ENCODE measurements at places on chromosomes 1 and 21. TPM values are rescaled to one million over a fixed set of nuclear protein-coding genes. Genes with fewer than 3 reads are reported as not detected.

AJAP1 gene
- total RNA-seq, result 2.9 TPM

CELA3A gene
- total RNA-seq, result 37,316 TPM

CELA3B gene
- total RNA-seq, result 12,815 TPM

DNA sequence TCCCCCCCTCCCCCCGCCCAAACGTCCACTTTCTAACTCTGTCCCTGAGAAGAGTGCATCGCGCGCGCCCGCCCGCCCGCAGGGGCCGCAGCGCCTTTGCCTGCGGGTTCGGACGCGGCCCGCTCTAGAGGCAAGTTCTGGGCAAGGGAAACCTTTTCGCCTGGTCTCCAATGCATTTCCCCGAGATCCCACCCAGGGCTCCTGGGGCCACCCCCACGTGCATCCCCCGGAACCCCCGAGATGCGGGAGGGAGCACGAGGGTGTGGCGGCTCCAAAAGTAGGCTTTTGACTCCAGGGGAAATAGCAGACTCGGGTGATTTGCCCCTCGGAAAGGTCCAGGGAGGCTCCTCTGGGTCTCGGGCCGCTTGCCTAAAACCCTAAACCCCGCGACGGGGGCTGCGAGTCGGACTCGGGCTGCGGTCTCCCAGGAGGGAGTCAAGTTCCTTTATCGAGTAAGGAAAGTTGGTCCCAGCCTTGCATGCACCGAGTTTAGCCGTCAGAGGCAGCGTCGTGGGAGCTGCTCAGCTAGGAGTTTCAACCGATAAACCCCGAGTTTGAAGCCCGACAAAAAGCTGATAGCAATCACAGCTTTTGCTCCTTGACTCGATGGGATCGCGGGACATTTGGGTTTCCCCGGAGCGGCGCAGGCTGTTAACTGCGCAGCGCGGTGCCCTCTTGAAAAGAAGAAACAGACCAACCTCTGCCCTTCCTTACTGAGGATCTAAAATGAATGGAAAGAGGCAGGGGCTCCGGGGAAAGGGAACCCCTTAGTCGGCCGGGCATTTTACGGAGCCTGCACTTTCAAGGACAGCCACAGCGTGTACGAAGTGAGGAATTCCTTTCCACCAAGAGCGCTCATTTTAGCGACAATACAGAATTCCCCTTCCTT is 158.1 kb downstream of the RUNX1 start:
- peak; percentile 23 for DNase-seq
- peaks cover 46% of the 10 kb centered on the region for H3K4me1 ChIP-seq
- no peak overlapping the region for H3K4me3 ChIP-seq
- peak overlapping the region; percentile 89 for H3K27ac ChIP-seq
- H3K27me3 ChIP-seq, result peaks cover 28% of the 10 kb centered on the region

ETV3L gene
- total RNA-seq, result not detected

KPRP gene
- not detected for total RNA-seq

CD1B gene
- total RNA-seq, result 1.0 TPM

DNA sequence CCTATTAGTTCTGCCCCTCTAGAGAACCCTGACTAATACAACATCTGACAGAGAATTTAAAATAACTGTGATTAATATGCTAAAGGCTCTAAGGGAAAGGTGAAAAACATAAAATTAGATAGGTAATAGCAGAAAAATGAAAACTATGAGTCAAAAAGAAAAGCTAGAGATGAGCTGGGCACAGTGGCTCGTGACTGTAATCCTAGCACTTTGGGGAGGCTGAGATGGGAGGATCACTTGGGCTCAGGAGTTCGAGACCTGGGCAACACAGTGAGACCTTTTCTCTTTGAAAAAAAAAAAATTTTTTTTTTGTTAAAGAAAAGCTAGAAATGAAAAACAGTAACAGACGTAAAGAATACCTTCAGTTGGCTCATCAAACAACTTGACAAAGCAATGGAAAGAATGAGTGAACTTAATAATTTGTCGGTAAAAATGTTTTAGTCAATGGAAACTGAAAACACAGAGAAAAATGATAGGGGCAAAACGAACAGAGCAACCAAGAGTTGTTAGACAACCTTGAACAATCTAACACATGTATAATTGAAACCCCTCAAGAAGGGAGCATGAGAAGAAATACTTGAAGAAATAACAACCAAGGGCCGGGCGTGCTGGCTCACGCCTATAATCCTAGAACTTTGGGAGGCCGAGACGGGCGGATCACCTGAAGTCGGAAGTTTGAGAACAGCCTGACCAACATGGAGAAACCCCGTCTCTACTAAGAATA is 132.9 kb upstream of the GFI1 start:
- no peaks in the 10 kb centered on the region for H3K27me3 ChIP-seq
- H3K4me3 ChIP-seq, result no peak overlapping the region
- no peaks in the 10 kb centered on the region for H3K4me1 ChIP-seq

GSTM4 gene
- 24.1 TPM for total RNA-seq

GRCh38 chr1:46467183-46467504 is 22.5 kb upstream of the DMBX1 start:
- H3K27ac ChIP-seq, result no peak overlapping the region
- H3K4me3 ChIP-seq, result no peak overlapping the region
- H3K27me3 ChIP-seq, result no peaks in the 10 kb centered on the region
- peaks cover 17% of the 10 kb centered on the region for H3K4me1 ChIP-seq
- DNase-seq, result no peak
- H3K36me3 ChIP-seq, result no peaks in the 10 kb centered on the region

CFHR4 gene
- total RNA-seq, result not detected

DNA sequence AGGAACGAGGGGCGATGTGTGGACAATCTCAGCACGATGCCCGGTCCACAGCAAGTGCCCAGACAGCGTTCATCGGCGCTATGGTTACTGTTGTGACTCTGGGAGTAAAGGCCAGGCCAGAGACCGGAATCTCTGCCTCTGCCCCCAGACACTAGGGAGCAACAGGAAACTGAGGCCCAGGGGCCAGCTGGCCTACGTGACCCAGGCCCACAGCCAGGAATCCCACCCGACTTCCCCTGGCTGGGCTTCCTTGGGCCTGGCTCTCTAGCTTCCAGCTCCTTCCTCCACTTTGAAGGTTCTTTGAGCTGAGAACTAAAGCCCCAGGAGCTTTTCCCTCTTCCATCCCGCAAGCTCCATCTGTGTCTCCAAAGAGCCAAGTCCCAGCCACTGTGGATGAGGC is 4.6 kb downstream of the LRP8 start:
- no peak overlapping the region for H3K4me3 ChIP-seq
- no peaks in the 10 kb centered on the region for H3K27me3 ChIP-seq
- H3K36me3 ChIP-seq, result no peaks in the 10 kb centered on the region
- DNase-seq, result no peak
- H3K4me1 ChIP-seq, result peaks cover 26% of the 10 kb centered on the region

- H3K36me3 ChIP-seq, result no peaks in the 10 kb centered on the region
- H3K27me3 ChIP-seq, result no peaks in the 10 kb centered on the region
- DNase-seq, result peak; percentile 4
- no peaks in the 10 kb centered on the region for H3K4me1 ChIP-seq
Observed at GRCh38 chr1:69824932-69825331, 257.2 kb downstream of the LRRC7 start.

DNA sequence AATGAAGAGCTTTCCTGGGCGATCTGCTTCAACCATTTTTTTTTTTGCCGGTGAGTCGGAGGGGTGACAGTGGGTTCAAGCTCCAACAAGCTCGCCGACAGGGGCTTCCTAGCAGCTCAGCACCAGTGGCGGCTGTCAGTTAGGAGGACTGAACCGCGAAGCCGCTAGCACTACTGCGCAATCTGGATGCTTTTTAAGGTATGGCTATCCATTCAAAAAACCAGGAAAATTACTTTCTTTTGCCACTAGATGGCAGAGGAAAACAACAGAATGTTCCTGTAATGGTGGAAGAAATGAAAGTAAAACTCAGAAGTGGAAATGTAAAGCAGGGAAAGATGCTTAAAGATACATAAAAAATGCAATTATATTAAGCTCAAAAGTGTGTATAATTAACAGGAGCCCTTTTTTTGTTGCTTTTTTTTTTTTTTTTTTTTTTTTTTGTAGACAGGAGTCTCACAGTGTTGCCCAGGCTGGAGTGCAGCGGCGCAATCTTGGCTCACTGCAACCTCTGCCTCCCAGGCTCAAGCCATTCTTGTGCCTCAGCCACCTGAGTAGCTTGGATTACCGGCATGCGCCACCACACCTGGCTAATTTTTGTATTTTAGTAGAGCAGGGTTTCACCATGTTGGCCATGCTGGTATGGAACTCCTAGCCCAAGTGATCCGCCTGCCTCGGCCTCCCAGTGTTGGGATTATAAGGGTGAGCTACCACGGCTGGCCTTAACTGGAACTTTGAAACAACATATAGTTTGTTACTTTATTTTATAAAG is 8.5 kb downstream of the KYAT3 start:
- H3K27ac ChIP-seq, result peak overlapping the region; percentile 49
- H3K27me3 ChIP-seq, result no peaks in the 10 kb centered on the region
- no peak for DNase-seq
- peaks cover 88% of the 10 kb centered on the region for H3K4me1 ChIP-seq
- H3K4me3 ChIP-seq, result no peak overlapping the region
- no peaks in the 10 kb centered on the region for H3K36me3 ChIP-seq

- no peak for DNase-seq
- no peak overlapping the region for H3K4me3 ChIP-seq
- H3K27me3 ChIP-seq, result no peaks in the 10 kb centered on the region
- H3K27ac ChIP-seq, result no peak overlapping the region
- peaks cover 4% of the 10 kb centered on the region for H3K4me1 ChIP-seq
Observed at GRCh38 chr1:178483251-178483957, 13.4 kb downstream of the CLEC20A start.

- no peak for DNase-seq
- H3K4me3 ChIP-seq, result no peak overlapping the region
- no peaks in the 10 kb centered on the region for H3K36me3 ChIP-seq
- H3K27me3 ChIP-seq, result no peaks in the 10 kb centered on the region
- peaks cover 11% of the 10 kb centered on the region for H3K4me1 ChIP-seq
- H3K27ac ChIP-seq, result no peak overlapping the region
Observed at GRCh38 chr1:237863234-237863633, 27.5 kb downstream of the ZP4 start.

BCAS2 gene
- total RNA-seq, result 20.8 TPM

GRCh38 chr1:1162597-1163537 is 10.8 kb upstream of the TTLL10 start:
- H3K4me1 ChIP-seq, result peaks cover 57% of the 10 kb centered on the region
- no peaks in the 10 kb centered on the region for H3K36me3 ChIP-seq
- DNase-seq, result peak; percentile 89
- peak overlapping the region; percentile 40 for H3K4me3 ChIP-seq
- H3K27me3 ChIP-seq, result no peaks in the 10 kb centered on the region

DNA sequence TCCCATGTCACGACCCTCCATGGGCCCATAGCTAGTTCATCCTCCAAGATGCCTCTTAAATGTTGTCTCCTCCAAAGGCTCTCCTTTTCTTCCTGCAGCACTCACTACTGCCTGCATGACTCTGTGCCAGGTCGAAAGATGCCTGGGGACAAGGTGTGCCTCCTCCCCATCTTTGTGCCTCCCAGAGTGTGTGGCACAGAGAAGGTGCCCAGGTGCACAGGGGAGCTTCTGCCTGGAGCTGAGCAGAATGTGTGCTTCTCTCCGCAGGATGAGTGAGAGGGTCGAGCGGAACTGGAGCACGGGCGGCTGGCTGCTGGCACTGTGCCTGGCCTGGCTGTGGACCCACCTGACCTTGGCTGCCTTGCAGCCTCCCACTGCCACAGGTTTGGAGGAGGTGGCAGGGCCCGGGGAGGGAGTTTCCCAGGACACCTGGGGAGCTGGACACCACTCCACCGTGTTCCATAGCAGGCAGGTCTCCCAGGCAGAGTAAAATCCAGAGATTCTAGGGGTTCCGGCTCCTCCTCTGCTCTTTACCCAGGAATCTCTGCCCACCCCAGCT is 6.9 kb upstream of the PPM1J start:
- H3K27me3 ChIP-seq, result no peaks in the 10 kb centered on the region
- H3K27ac ChIP-seq, result no peak overlapping the region
- H3K4me1 ChIP-seq, result peaks cover 14% of the 10 kb centered on the region
- no peak for DNase-seq
- H3K4me3 ChIP-seq, result no peak overlapping the region
- H3K36me3 ChIP-seq, result no peaks in the 10 kb centered on the region

SLAMF7 gene
- 0.26 TPM for total RNA-seq

ANKRD34A gene
- total RNA-seq, result not detected

DNA sequence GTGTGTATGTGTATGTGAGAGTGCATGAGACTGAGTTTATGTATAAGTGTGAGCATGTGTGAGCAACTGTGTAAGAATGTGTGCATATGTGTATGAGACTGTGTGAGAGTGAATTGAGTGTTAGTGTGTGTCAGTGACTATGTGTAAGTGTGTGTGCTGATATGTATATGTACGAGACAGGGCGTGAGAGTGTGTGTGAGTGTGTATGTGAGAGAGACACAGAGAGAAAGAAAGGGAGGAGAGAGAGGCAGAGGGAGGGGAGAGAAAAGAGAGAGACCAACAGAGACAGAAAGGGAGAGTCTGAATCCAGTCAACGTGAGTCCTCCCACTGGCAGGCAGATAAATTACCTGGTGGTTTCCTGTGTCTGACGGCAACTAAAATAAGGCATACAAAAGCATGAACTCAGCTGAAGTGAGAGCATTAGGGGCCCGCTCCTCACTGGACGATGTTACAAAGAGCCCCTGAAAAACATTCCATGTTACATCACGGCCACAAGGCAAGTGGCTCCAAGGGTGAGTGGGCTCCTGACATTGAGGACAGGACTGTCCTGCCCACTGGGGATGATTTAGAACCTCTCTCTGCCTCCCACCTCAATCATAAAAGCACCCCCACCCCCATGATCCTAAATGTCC is 66.6 kb upstream of the TIAM1 start:
- no peak overlapping the region for H3K4me3 ChIP-seq
- H3K36me3 ChIP-seq, result no peaks in the 10 kb centered on the region
- no peaks in the 10 kb centered on the region for H3K4me1 ChIP-seq
- no peaks in the 10 kb centered on the region for H3K27me3 ChIP-seq
- H3K27ac ChIP-seq, result no peak overlapping the region

Measured in body of pancreas (tissue), 4 donors.